ENCODE measurements at places on chromosomes 16 and 17.

- no peak for DNase-seq
These were observed 263.1 kb upstream of the PSMD7 start for GRCh38 chr16:74033441-74033995.

DNA sequence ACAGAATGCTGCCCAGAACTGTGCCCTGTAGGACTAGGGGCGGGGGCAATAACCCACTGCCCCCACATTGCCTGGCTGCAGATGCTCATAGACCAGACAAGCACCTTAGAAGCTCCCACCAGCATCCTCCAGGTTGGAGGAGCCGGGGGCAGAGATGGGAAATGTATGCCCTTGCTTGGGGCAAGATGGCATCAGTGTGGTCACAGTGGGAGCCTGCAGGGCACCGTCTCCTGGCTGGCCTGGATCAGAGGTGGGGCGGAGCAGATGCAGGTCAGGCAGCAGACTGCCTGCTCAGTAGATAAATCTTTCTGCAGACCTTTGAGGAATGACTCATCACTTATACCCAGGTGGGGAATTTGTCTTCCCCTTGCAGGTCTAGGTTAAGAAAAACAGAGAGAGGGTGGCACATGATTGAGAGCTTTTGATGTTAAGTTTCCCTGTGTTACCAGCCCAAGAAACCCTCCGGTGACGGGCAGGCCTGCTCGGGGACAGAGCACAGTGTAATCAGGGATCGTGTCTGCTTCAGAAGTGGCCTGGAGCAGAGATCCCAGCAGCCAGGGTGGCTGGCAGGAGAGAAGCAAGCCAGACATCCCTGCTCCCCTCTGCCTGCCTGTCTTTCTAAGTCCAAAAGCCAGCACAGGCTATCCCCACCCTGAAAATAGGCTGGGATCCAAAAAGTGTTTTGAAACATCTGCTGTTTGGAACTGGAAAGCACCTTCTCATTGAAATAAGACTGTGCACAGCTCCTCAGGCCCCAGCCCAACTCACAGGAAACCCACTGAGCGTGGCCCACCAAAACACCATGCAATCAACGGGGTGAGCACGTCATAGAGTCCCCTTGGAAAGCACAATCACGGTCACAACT lies 50.7 kb upstream of the RPL38 start:
- no peak for DNase-seq

- no peak for DNase-seq
These were observed 597.4 kb downstream of the MAF start for GRCh38 chr16:79003026-79003609.

GRCh38 chr16:81497690-81498089 lies 53.1 kb downstream of the CMIP start:
- DNase-seq, result no peak

DNA sequence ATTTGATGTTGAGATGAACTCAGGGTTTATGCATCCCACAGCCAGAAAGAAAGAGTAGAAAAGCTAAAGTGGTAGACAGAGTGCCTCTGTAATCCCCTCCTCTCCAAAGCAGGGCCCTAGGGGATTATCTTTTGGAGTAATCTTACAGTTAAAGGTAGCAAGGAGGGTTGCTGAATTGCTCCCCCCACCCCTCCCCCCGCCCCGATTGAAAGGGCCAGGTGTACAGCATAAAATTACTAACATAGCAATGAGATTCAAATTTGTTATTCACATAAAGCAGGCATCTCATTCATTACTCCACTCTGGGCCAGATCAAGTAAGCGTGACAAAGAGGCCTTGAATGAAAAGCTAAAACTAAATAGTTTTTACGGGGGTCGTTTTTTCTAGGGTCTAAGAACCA lies 72.7 kb downstream of the STH start:
- no peak for DNase-seq

DNA sequence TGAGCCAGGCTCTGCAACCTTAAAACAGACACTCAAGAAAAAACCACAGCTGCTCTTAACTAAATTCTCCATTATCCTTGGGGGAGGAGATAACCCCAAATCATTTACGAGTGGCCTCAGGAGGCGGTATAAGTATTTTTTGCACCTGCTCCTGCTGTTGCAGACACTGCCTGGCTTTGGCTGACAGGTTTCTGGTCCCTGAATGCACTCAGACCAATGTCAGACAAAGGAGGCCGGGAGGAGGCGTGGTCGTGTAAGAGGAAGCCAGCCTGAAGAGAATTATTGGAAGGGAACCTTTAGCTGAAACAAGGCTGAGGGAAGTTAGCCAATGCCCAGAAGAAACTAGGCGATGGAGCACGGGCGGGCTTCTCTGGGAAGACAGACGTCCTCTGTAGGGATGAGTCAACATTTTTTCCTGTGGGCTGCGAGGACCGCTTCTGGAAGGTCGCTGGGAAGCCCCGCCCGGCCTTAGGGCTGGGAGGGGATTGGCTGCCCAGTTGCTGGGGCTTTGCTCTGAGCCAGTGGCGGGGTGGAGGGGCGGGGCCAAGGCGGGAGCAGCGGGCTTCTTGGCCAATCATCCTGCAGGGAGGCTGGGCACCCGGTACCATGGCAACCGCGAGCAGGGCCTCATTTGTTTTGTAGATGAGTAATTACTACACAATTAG lies 82.3 kb downstream of the CCDC182 start:
- DNase-seq, result peak; percentile 99

GRCh38 chr17:55664287-55664686 lies 58.4 kb downstream of the TMEM100 start:
- no peak for DNase-seq

All from posterior cingulate gyrus (tissue), 11 donors.